ENCODE measurements at places on chromosomes 13 and 19. TPM values are rescaled to one million over a fixed set of nuclear protein-coding genes. Genes with fewer than 3 reads are reported as not detected.

Gene CYSLTR2
- total RNA-seq = 3.0 TPM

Gene ZNF208
- 23.4 TPM for total RNA-seq

Gene CCDC159
- total RNA-seq = 3.2 TPM

Gene S1PR4
- not detected for total RNA-seq
